ENCODE measurements at places on chromosomes 3 and 15. TPM values are rescaled to one million over a fixed set of nuclear protein-coding genes. Genes with fewer than 3 reads are reported as not detected.

The CDCP1 gene
- not detected for total RNA-seq

The STAG1 gene
- 47.0 TPM for total RNA-seq

The ZNF662 gene
- not detected for total RNA-seq

The C2CD4A gene
- not detected for total RNA-seq

The TIMP4 gene
- 0.75 TPM for total RNA-seq

GRCh38 chr3:195718477-195718984 is 2.2 kb upstream of the MUC20 start:
- DNase-seq: no peak
- peaks cover 50% of the 10 kb centered on the region for H3K27me3 ChIP-seq
- H3K36me3 ChIP-seq: peaks cover 18% of the 10 kb centered on the region
- peak overlapping the region; percentile 31 for H3K4me3 ChIP-seq
- H3K4me1 ChIP-seq: peaks cover 26% of the 10 kb centered on the region
- peak overlapping the region; percentile 74 for H3K27ac ChIP-seq

DNA sequence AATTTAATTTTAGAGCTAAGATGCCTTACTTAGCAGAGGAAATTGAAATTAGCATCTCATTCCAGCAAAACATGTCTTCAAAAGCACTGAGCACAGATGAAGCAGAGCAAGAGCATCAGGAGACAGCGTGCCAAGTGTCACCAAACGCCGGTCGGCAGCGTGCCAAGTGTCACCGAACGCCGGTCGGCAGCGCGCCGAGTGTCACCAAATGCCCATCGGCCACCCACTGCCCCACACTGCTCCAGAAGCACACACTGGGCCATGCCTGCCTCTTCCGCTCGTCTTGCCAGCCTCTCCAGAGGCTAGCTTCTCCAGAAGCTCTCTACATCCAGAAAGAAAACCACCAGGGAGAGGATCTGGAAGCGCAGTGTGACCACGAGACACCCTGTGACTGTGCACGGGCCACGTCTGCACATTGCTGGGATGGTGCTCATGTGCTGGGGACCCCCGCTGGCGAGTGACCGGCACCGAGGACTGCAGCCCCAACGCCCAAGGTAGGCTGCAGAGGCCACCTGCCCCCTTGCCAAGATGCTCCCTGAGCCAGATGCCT is 37.8 kb downstream of the CYFIP1 start:
- DNase-seq: no peak
- H3K27me3 ChIP-seq: no peaks in the 10 kb centered on the region
- peaks cover 5% of the 10 kb centered on the region for H3K4me1 ChIP-seq
- H3K27ac ChIP-seq: no peak overlapping the region
- H3K36me3 ChIP-seq: no peaks in the 10 kb centered on the region

DNA sequence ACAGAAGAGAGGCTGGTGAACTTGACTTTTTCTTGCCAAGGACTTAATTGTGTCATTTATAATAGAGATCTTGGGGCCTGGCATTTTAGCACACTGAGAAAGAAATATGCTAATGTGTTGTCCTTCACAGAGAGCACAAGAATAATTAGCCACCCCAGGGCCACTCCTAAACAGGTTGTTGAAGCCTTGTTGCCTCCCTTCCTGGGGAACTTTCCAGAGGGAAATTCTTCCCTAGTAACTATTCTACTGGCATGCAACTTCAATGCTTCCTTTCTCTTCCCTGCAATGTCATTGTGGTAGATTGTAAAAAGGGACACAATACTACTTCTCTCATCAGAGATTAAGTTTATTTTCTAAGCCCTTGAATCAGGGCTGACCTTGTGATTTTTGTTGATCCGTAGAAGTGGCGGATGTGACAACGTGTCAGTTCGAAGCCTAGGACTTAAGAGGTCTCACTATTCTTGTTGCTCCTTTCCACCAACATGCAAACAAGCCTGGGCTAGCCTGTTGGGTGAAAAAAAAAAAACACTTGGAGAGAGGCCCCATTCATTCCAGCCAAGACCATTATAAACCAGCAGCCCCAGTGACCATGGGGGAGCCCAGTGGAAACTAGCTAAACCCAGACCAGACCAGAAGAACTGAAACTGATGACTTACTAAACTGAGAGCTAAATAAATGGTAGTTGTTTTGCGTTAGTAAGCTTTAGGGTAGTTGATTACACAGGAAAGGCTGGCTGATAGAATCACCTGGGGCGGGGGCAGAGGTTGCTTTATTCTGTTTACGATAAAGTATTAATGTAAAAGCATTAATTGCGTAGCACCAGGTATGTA is 287.2 kb downstream of the SHQ1 start:
- no peak overlapping the region for H3K4me3 ChIP-seq
- peaks cover 8% of the 10 kb centered on the region for H3K4me1 ChIP-seq
- H3K27me3 ChIP-seq: peaks cover 20% of the 10 kb centered on the region
- no peaks in the 10 kb centered on the region for H3K36me3 ChIP-seq

DNA sequence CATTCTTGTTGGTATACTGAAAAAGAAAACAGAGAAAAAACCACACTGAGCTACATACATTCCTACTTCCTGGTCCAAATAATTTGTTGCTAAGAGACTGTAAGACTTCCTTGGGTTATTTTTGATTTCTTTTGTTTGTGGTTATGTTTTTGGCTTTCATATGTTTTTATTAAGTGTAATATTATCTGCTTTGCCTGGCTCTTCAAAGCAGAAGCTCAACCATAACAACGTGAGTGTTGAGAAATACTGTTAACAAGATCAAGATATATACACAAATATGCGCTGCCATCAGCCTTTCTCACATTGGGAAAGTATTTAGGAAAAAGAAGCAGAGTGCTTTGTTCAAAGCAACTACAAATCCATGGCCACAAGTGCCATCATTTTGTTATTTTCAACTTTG is 556.2 kb upstream of the CBLB start:
- peaks cover 4% of the 10 kb centered on the region for H3K4me1 ChIP-seq
- H3K4me3 ChIP-seq: no peak overlapping the region

DNA sequence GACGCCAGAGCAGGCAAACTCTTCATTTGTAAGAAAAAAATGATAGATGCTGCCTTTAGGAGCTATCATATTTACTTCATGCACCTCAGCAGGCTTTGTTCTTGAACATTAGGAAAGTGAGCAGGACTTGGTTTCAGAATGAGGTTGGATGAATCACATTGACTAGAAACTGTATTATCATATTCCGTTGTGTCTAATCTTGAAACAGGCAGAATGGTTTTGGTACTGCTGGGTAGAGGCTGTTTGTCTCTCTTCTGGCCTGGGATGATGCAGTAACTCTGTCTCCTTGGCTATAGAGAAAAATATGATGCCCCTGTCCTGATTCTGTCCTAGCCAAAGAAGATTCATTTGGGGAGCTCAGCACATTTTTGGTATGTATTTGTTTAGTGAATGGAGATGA is 344.2 kb upstream of the GRM7 start:
- no peak overlapping the region for H3K27ac ChIP-seq
- DNase-seq: no peak
- H3K4me3 ChIP-seq: no peak overlapping the region
- peaks cover 7% of the 10 kb centered on the region for H3K36me3 ChIP-seq

DNA sequence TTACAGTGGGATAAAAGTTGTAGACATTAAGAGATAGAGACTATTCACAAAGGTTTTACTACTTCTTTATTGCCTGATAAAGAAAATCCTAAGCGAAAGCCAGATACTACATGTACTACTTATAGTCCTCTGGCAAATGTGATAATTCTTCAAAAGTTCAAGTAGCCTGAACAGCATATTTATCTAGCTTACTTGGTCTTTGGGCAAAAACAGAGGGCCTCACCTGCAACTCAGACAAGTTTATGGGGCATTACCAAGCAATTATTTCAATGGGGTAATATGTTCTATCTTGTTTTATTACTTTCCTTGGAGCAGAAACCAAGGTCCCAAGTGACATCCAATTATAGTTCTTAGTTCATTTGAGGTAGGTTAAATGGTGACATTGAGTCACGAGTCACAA is 390.1 kb upstream of the ARHGEF26 start:
- H3K27me3 ChIP-seq: no peaks in the 10 kb centered on the region
- H3K36me3 ChIP-seq: no peaks in the 10 kb centered on the region
- H3K4me3 ChIP-seq: no peak overlapping the region
- DNase-seq: no peak
- H3K27ac ChIP-seq: no peak overlapping the region
- H3K4me1 ChIP-seq: no peaks in the 10 kb centered on the region

- H3K4me1 ChIP-seq: peaks cover 34% of the 10 kb centered on the region
- H3K27me3 ChIP-seq: peaks cover 52% of the 10 kb centered on the region
- H3K4me3 ChIP-seq: no peak overlapping the region
- DNase-seq: no peak
- no peak overlapping the region for H3K27ac ChIP-seq
These were observed 5.6 kb upstream of the ISLR2 start for GRCh38 chr15:74124759-74125158.

DNA sequence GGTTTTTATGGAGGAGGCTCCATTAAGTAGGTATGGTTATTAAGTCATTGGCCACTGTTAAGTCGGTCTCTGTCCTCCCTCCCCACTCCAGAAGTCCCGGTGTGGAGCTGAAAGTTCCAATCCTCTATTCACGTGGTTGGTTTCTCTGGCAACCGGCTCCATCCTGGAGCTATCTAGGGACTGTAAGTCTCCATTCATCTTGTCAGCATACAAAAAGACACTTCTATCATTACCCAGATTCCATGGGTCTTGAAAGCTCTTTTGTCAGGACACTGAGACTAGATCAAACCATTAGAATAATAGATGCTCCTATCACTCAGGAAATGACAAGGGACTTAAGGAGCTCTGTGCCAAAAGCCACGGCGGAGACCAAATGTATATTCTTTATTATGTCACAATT is 110.3 kb downstream of the PIK3CB start:
- peak; percentile 10 for DNase-seq
- no peaks in the 10 kb centered on the region for H3K27me3 ChIP-seq
- peaks cover 9% of the 10 kb centered on the region for H3K36me3 ChIP-seq
- no peak overlapping the region for H3K27ac ChIP-seq

DNA sequence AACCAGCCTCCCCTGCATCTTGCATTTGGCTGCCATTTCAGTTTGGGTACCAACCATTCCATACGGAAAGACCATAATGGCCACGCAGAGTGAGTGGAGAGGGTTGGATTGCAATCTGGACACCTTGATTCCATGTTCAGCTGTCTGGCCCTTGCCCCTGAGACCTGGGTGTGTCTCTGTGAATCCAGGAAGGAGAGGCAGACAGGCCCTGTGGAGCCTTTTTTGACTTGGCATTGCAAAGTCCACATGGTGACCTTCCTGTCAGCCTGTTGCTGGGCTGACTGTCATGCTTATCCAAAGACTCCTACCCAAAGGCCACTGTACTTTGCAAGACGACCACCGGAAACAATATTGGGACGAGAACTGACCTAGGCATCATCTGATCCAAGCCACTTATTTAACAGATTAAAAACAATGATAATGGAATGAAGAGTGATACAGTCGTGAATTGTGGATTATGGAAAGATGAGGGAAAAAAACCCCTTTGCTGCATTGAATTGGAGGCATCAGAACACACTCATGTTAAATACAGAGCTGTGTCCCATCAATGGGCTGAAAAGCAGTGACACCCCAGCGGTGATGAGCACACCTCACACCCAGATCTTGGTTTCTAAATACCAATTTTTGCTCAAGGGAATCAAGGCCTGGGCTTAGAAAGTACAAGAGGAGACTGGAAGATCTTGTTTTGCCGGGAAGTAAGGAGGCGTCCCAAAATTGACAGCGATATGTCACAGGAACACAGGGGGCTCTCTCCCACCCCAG is 86.0 kb downstream of the LRRK1 start:
- H3K27ac ChIP-seq: no peak overlapping the region
- DNase-seq: no peak
- peaks cover 3% of the 10 kb centered on the region for H3K36me3 ChIP-seq
- H3K27me3 ChIP-seq: peaks cover 22% of the 10 kb centered on the region
- H3K4me1 ChIP-seq: peaks cover 30% of the 10 kb centered on the region
- H3K4me3 ChIP-seq: no peak overlapping the region

DNA sequence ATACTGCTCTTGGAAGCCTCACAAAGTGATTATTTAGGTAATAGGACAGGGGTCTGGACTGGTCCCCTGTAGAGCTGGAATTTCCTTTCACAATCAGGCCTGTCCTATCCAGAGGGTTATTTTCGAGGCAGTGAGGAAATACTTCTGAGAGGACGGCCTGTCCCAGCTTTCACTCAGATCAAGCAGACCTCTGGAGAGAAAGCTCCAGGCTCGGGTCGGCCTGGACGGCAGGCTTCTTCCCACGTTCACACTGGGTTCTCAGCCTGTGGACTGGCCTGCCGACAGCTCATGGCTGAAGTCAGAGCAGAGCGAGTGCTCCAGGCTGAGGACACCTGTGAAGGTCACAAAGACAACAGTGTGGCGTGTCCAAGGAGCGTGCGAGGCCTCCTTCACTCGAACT is 405.3 kb downstream of the VPS13C start:
- peaks cover 8% of the 10 kb centered on the region for H3K4me1 ChIP-seq
- DNase-seq: no peak
- no peaks in the 10 kb centered on the region for H3K36me3 ChIP-seq
- H3K27me3 ChIP-seq: no peaks in the 10 kb centered on the region
- H3K27ac ChIP-seq: no peak overlapping the region
- no peak overlapping the region for H3K4me3 ChIP-seq

DNA sequence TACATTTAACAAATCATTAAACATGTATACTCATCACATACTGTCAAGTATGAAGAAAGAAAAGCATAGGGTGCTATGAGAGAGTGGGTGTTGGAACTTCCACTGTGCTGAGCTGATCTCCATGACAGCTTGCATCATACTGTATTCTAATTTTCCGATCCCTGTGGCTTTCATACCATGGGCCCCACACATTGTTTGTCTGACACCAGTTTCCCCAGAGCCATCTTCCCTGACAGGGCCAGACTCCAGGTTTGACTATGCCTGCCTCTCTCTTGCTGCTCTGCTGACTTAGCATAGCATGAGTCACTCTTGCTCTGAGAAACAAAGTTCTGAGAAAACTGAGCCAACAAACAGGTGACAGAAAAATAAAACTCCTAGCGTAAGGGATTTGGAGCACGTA is 37.0 kb upstream of the CASR start:
- no peak for DNase-seq
- H3K4me3 ChIP-seq: no peak overlapping the region
- H3K4me1 ChIP-seq: no peaks in the 10 kb centered on the region
- H3K27me3 ChIP-seq: no peaks in the 10 kb centered on the region
- H3K36me3 ChIP-seq: no peaks in the 10 kb centered on the region

DNA sequence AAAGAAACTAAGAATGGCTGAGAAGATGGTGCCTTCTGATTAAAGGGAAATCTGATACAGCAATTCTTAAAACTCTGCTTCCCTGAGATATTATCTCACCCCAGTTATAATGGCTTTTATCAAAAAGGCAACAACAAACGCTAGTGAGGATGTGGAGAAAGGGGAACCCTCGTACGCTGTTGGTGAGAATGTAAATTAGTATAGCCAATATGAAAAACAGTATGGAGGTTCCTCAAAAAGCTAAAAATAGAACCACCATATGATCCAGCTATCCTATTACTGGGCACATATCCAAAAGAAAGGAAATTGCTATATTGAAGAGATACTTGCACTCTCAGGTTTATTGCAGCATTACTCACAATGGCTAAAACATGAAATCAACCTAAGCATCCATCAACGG is 65.1 kb downstream of the GOLIM4 start:
- H3K4me1 ChIP-seq: no peaks in the 10 kb centered on the region
- peaks cover 25% of the 10 kb centered on the region for H3K36me3 ChIP-seq
- no peak overlapping the region for H3K4me3 ChIP-seq
- H3K27me3 ChIP-seq: no peaks in the 10 kb centered on the region

- H3K27me3 ChIP-seq: no peaks in the 10 kb centered on the region
- no peaks in the 10 kb centered on the region for H3K4me1 ChIP-seq
- peak overlapping the region; percentile 63 for H3K27ac ChIP-seq
- no peak for DNase-seq
- no peak overlapping the region for H3K4me3 ChIP-seq
These were observed 84.6 kb upstream of the PFN2 start for GRCh38 chr3:150055332-150055731.

Data from neural crest cell (in vitro differentiated cells).